CD4-positive, alpha-beta memory T cell (primary cell): ENCODE measurements at places on chromosomes 12 and 14. TPM values are rescaled to one million over a fixed set of nuclear protein-coding genes. Genes with fewer than 3 reads are reported as not detected.

DNA sequence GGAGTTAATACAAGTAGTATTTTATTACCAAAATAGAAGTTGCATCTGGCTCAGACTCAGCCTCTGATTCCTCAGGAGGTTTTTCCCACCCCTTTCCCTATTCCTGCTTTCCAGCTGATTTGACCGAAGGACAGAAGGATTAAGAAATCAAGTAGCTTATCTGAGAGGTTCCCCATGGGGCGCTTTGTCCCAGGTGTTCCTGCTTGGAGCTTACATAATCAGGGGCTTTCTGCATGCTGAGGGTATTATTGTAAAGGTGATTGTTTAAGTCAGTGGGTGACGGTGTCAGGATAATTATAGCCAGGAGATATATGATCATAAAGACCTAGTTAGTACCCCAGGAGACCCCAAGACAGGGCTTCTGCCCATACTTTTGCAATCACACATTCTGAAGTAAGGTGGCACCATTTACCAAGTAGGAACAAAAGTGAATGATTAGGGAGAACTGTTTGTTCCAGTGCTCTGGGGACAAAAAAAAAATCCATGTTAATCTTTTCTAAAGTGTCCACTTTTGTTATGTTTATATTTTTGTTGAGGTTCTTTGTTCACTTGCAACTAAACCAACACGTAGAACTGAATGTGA, 921.3 kb downstream of the NRXN3 start:
- no peaks in the 10 kb centered on the region for H3K27me3 ChIP-seq
- no peaks in the 10 kb centered on the region for H3K36me3 ChIP-seq
- H3K4me1 ChIP-seq, result no peaks in the 10 kb centered on the region

GRCh38 chr14:96255501-96256366, at the start of gene BDKRB1:
Gene BDKRB1 (plus strand): TSS chr14:96256210. CDS start chr14:96263683, 7,473 bp downstream.
- peaks cover 3% of the 10 kb centered on the region for H3K27me3 ChIP-seq
- no peak within 1 kb of the TSS for H3K27ac ChIP-seq
- no peak for DNase-seq
- H3K4me3 ChIP-seq, result no peak within 1 kb of the TSS
- H3K36me3 ChIP-seq, result no peaks in the 10 kb centered on the region
- H3K4me1 ChIP-seq, result no peaks in the 10 kb centered on the region

DNA sequence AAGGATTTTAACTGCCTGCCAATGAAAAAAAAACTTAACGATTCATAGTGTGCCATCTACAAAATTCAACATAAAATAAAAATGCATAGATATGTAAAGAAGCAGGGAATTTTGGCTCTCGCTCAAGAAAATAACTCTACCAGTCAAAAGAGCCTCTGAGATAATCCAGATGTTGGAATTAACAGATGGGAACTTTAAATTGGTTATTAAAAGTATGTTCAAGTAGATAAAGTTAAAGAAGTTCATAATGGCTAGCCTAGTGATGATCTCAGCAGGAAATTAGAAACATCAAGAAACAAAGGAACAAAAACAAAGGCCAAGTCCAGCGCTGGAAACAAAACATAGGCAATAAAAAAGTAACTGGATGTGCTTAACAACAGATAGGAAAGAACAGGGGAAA, 23.1 kb downstream of the PIK3C2G start:
- H3K4me3 ChIP-seq, result no peak overlapping the region
- no peak for DNase-seq
- no peaks in the 10 kb centered on the region for H3K36me3 ChIP-seq

DNA sequence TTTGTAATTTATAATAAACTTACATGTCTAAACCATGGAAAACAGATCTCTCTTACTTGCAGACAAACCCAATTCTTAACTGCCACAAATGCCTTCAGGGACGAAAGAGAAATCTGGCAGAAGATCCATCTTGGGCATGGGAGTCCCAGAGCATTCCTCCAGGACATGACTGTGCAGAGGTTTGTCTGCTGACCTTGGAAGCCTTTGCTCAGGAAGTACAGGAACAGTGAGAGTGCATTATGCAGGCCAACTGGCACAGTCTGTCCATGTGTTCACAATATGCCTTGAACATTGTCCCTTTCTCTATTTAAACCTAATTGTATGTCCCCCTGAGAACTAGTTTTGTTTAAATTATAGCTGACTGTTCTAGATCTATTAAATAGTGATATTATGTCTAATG, 467.1 kb downstream of the ATP23 start:
- H3K4me1 ChIP-seq, result no peaks in the 10 kb centered on the region
- no peak overlapping the region for H3K4me3 ChIP-seq
- H3K27ac ChIP-seq, result no peak overlapping the region
- no peaks in the 10 kb centered on the region for H3K27me3 ChIP-seq
- DNase-seq, result no peak
- H3K36me3 ChIP-seq, result no peaks in the 10 kb centered on the region

DNA sequence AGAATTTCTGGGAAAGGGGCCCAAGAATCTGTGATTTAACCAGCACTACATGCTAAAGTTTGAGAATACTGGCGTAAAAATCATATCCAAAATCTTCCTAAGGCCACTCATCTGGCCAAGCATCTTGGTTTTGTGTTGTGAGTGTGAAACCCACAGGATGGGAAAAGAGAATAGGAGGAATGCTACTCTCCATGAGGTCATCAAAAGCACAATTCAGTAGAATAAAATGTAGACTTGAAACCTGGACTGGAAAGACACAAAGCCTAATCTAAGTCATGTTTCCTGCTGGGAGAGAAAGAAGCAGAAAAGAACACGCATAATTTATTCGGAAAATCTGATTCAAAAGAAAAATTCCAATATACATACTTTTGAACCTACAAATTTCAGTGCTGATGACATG, 42.3 kb downstream of the NR1H4 start:
- no peak overlapping the region for H3K27ac ChIP-seq
- no peak for DNase-seq
- H3K4me3 ChIP-seq, result no peak overlapping the region
- no peaks in the 10 kb centered on the region for H3K36me3 ChIP-seq
- H3K27me3 ChIP-seq, result no peaks in the 10 kb centered on the region

DNA sequence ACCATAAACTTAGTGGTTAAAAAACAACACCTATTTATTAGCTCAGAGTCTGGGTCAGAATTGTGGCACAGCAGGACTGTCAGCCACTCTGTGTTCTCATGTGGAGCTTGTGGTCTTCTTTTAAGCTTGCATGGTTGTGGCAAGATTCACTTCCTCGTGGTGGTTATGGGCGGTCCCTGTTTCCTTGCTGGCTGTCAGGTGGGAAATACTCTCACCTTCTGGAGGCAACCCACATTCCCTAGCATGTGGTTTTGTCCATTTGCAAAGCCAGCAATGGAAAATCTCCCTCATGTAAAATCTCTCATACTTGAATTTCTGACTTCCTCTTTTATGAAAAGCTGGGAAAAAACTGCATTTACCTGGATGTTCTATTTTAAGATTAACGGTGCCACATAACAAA, 229.8 kb downstream of the ALX1 start:
- H3K27ac ChIP-seq, result no peak overlapping the region
- no peaks in the 10 kb centered on the region for H3K4me1 ChIP-seq
- H3K27me3 ChIP-seq, result no peaks in the 10 kb centered on the region

DNA sequence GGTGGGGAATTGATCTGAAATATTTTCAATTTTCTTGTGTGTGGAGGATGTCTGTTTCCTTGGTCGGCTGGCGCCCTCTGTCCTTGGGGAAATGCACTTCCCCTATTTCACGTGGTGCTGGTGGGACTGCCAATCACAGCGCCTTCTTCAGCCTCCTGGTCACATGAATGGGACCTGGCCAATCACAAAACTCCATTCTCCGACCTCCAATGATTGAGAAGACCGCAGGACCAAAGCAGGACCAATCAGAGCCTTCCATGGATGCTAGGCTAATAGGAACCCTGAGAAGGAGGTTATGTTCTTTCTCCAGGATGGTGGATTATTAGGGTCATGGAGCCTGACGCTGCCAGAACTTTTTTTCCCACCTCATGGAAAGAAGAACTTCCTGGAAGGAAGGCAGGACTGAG, 188.7 kb downstream of the TTC8 start:
- no peaks in the 10 kb centered on the region for H3K4me1 ChIP-seq
- H3K4me3 ChIP-seq, result no peak overlapping the region
- H3K27me3 ChIP-seq, result no peaks in the 10 kb centered on the region

DNA sequence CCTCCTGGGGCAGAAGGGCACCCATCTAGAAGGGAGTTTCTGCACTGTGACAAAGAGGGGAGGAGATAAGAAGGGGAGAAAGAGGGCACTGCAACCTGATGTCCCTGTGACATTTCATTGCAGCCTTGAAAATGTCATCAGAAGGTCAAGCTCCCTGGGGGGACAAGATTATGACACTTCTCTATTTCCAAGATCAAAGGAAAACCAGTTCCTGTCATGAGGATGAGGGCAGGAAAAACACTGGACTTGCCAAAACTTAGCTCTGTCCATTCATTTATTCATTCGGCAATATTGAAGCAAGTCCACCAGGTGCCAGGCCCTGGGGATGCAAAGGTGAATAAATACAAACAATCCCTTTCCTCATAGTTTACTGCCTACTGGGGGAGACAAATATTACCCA, 138.4 kb upstream of the CDKN3 start:
- no peaks in the 10 kb centered on the region for H3K36me3 ChIP-seq
- no peaks in the 10 kb centered on the region for H3K4me1 ChIP-seq
- DNase-seq, result no peak
- no peak overlapping the region for H3K4me3 ChIP-seq

GRCh38 chr12:31877884-31878283, 81.3 kb upstream of the RESF1 start:
- no peaks in the 10 kb centered on the region for H3K36me3 ChIP-seq
- no peaks in the 10 kb centered on the region for H3K27me3 ChIP-seq
- peaks cover 33% of the 10 kb centered on the region for H3K4me1 ChIP-seq

DNA sequence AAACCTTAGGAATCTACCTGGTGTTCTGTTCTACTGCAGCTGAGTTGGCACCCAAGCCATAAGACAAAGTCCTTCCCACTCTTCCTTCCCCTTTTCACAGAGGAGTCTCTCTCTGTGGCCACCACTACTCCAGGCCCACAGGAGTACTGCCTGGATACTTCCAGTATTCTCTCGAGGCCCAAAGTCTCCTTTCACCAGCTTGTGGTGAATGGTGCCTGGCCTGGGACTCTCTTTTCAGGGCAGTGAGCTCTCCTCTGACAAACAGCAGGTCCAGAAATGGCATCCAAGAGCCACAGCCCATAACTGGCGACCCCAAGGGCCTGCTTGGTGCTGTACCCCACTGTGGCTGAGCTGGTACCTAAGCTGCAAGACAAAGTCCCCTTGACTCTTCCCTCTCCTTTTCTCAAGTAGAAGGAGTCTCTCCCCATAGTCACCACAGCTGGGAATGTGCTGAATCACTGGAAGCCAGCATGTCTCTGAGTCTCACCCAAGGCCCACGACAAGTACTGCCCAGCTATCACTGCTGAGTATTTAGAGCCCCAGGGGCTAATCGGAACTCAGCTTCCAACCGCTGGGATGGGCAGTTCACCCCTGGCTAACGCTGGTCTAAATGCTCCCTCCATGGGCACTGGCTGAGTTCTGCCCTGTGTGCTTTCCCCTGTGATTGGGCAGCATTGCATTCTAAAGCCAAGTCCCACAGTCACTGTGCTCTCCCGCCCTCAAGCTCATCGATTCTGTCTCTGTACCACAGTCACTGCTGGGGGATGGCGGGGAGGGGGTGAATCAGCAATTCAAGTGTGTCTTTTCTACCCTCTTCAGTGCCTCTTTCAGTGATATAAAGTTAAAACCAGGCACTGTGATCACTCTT, 6.1 kb downstream of the A2ML1 start:
- H3K36me3 ChIP-seq, result no peaks in the 10 kb centered on the region
- H3K27ac ChIP-seq, result no peak overlapping the region
- H3K27me3 ChIP-seq, result no peaks in the 10 kb centered on the region
- H3K4me3 ChIP-seq, result no peak overlapping the region

- no peaks in the 10 kb centered on the region for H3K27me3 ChIP-seq
- H3K4me1 ChIP-seq, result peaks cover 13% of the 10 kb centered on the region
- no peak overlapping the region for H3K27ac ChIP-seq
- H3K36me3 ChIP-seq, result no peaks in the 10 kb centered on the region
These were observed 151.0 kb upstream of the ATF7IP start for GRCh38 chr12:14214495-14214894.

DNA sequence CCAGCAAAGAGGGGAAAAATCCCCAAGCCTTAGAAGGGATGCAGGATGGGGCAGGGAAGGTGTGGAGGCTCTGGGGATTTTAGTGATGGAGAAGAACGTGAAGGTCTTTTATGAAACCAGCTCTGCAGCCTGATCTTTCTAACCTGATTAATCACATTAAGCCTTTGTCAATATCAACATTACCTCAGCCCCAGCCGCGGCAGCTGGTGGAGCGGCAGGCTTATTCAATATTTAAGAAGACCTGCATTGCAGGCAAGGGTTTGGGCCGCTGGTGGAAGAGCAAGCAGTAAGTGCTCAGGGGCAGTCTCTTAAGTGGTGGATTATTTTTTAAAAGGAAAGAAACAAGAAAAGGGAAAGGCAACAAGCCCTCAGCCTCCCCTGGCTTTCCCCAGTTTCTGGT, 16.6 kb downstream of the RPH3A start:
- H3K27ac ChIP-seq, result no peak overlapping the region
- no peak for DNase-seq
- H3K4me3 ChIP-seq, result no peak overlapping the region
- H3K36me3 ChIP-seq, result no peaks in the 10 kb centered on the region
- H3K4me1 ChIP-seq, result no peaks in the 10 kb centered on the region

DNA sequence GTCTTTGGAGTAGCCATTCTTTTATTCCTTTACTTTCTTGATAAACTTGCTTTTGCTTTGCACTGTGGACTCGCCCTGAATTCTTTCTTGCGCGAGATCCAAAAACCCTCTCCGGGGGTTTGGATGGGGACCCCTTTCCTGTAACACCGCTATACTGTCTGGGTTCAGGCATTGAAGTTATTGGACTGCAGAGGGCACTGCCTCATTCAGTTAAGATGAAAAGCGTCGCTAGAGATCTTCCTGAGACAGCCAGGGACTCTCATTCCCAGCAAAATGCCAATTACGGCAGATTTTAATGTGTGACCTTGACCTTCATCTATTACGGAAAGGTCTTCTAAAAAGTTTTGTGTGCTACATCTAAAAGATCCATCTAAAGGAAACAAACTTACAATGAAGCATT, 17.3 kb upstream of the RIMKLB start:
- H3K4me1 ChIP-seq, result peaks cover 3% of the 10 kb centered on the region
- no peaks in the 10 kb centered on the region for H3K36me3 ChIP-seq
- no peak overlapping the region for H3K27ac ChIP-seq
- H3K27me3 ChIP-seq, result no peaks in the 10 kb centered on the region

GRCh38 chr14:96897184-96897583, 100.0 kb downstream of the VRK1 start:
- no peaks in the 10 kb centered on the region for H3K4me1 ChIP-seq
- H3K4me3 ChIP-seq, result no peak overlapping the region
- no peaks in the 10 kb centered on the region for H3K27me3 ChIP-seq
- H3K36me3 ChIP-seq, result no peaks in the 10 kb centered on the region
- no peak overlapping the region for H3K27ac ChIP-seq

TEDC1 gene
- 25.4 TPM for total RNA-seq

ATP5MC2 gene
- total RNA-seq, result 238 TPM

CIT gene
- total RNA-seq, result 3.5 TPM

GRIN2B gene
- total RNA-seq, result not detected

IL22 gene
- not detected for total RNA-seq

NEUROD4 gene
- not detected for total RNA-seq

SCN8A gene
- total RNA-seq, result 0.25 TPM

TMCC3 gene
- total RNA-seq, result 0.36 TPM

NUP37 gene
- total RNA-seq, result 17.0 TPM

SP7 gene
- not detected for total RNA-seq

NANOG gene
- total RNA-seq, result not detected
